NCI-H524 treated with DMSO at 0.1 percent for 48 hours (cell line): ENCODE measurements at places on chromosomes 5 and 9.

- no peak for DNase-seq
These were observed 5.6 kb upstream of the CCDC152 start for GRCh38 chr5:42751044-42751443.

DNA sequence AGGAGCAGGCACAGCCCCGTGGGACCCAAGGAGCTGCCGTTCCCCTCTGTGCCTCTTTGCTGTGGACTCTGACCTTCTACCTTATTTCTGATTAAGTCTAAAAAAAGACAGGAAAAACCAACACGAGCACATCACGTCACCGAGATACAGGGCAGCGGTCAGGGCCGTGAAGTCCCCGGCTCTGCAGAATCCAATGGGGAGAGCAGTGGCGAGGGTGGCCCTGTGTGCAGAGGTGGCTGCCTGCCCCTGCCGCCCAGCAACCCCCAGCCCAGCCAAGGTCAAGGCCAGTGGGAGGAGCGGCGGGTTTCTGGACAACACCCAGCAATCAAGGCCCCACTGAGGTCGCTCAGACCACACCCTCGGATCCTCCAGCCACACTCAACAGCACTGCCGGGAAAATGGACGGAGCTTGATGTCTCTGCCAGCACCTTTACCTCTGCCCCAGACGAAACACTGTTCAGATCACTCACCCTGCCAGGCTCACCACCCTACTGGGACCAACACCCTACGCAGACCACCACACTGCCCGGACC is 32.7 kb upstream of the SLC9A3 start:
- no peak for DNase-seq

DNA sequence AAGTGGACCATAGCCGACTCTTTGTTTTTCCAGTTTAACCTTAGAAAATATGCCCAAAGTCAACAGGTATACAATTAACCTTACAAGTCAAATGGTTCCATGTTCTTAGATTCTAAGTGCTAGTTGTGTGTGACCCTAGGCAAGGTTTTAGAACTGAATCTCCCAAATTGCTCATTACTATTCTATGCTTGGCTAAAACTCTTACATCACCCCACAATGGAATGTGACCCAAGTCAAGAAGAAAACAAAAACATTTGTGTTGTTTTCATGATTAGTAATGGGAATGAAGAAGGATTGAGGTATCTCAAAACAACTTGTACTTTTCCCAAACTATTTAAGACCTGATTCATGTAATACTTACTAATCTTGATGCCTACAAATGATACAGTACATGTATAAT is 159.2 kb downstream of the ARRDC3 start:
- DNase-seq: no peak

DNA sequence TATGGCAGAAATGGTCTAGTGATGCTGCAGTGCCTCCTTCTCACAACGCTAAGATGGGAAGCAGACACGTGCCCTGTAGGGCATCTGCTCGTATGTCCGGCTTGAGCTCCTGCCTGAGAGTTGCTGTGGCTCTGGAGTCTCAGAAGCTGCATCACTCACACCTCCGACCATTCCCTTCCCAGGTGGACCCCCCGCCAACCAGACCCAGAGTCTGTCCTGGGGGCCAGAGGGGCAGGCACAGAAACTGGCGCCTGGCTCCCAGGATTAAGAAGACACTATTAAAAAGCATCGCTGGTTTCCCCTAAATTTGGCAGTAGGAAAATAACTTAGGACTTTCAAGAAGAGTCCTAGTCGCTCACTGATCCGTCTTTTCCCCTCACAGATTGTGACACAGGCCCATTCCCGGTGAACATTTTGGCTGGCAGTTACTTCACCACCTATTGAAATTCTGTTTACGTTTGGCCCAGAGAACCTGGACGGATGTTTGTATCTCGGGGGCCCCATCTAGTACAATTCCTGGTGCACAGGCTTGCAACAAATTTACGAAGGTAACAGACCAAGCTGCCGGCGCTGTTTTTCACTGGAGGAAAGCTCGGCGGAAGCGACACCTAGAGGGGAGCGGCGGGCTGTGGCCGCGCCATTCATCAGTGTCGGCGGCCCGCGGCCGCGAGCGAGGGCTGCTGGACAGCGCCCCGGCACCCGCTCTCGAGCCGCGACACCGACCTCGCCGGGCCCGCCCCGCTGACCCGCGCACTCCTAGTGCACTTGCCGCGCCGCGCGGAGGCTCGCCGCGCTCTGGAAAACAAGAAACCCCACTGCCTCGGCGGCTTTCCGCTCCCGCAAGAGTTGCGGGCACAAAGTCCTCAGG is 1.6 kb downstream of the FSTL4 start:
- no peak for DNase-seq

GRCh38 chr9:109812818-109813281 is 32.9 kb downstream of the PALM2AKAP2 start:
- no peak for DNase-seq

DNA sequence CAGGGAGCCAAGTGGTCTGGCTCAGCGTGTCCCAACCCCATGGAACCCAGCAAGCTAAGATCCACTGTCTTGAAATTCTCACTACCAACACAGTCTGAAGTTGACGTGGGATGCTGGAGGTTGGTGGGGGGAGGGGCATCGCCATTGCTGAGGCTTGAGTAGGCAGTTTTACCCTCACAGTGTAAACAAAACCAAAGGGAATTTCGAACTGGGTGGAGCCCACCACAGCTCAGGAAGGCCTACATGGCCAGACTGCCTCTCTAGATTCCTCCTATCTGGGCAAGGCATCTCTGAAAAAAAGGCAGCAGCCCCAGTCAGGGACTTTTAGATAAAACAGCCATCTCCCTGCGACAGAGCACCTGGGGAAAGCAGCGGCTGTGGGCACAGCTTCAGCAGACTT is 17.1 kb upstream of the FBXL17 start:
- no peak for DNase-seq

- DNase-seq: no peak
These were observed 392.0 kb downstream of the NR2F1-AS1 start for GRCh38 chr5:93188876-93189485.

- DNase-seq: no peak
These were observed 552.1 kb upstream of the CDH9 start for GRCh38 chr5:27590503-27590902.

DNA sequence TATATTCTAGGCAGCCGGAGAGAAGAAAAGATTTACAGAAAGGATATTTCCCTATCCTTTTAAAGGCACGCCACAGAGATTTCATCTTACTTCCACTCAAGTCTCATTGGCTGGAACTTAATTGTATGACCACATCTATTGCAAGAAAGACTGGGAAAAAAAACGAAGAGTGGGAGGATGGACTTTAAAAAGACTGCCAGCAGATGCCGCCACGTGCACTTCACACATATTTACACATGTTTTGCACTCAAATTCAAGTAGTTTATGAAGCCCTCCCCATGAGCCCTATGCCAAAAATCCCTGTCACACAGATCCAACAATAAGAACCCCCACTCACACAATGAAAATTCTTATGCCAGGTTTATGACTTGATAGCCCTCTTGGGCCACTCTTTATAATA is 138.5 kb upstream of the TYRP1 start:
- no peak for DNase-seq

- DNase-seq: no peak
These were observed 114.8 kb upstream of the DAPK1 start for GRCh38 chr9:87382900-87383299.

GRCh38 chr5:139146809-139147482 is 51.2 kb downstream of the SIL1 start:
- DNase-seq: peak; percentile 49

GRCh38 chr5:129664336-129664937 is 83.5 kb upstream of the MINAR2 start:
- DNase-seq: no peak

GRCh38 chr5:171848486-171848885 is 62.9 kb downstream of the SMIM23 start:
- no peak for DNase-seq

- no peak for DNase-seq
These were observed 12.9 kb upstream of the MEF2C start for GRCh38 chr5:88895681-88896501.

DNA sequence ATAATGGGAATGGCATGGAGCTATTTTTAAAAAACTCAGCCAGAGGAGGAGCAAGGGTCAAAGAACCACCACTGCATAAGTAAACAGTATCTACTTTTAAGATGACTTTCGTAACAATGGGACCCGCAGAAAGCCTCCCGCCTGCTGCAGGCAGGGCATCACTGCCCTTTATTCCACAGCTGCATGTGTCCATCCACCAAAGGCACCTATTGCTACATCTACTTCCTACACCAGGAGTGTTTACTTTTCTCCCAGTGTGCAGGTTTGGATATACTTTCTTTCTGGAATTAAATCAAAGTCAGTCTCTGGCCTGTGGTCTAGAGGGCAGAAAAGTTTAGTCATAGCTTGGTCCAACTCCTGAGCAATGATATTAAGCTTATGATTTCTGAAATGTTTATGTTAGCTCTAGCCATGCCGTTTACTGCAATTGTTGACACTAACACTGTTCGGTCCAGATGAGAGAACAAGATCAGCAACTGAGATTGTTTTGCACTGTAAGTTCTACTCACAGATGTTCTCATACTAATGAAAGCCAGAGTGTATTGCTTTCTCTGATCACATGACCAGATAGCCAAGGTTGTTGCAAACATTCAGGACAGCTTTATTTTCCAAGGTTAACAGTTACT is 391.5 kb downstream of the FGF10 start:
- no peak for DNase-seq

GRCh38 chr9:77438653-77439052 is 209.5 kb downstream of the GNA14 start:
- no peak for DNase-seq

- DNase-seq: no peak
These were observed 3.2 kb upstream of the IRF1 start for GRCh38 chr5:132493821-132494220.

DNA sequence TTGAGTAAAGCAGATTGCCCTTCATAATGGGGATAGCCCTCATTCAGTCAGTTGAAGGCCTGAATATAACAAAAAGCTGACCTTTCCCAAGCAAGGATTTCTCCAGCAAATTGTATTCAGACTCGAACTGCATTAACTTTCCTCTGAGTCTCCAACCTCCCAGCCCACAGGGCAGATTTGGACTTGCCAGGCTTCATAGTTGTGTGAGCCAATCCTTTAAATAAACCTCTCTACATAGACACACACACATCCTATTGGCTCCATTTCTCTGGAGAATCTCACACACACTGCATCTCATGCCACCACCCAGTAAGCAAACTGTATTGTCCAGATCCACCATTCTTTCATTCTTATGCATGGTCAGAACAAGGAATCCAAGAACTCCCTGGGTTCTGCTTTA is 225.1 kb downstream of the MPDZ start:
- no peak for DNase-seq

- no peak for DNase-seq
These were observed 12.2 kb upstream of the CLINT1 start for GRCh38 chr5:157870837-157871834.

GRCh38 chr5:111746791-111747190 is 10.2 kb downstream of the NREP start:
- DNase-seq: no peak

DNA sequence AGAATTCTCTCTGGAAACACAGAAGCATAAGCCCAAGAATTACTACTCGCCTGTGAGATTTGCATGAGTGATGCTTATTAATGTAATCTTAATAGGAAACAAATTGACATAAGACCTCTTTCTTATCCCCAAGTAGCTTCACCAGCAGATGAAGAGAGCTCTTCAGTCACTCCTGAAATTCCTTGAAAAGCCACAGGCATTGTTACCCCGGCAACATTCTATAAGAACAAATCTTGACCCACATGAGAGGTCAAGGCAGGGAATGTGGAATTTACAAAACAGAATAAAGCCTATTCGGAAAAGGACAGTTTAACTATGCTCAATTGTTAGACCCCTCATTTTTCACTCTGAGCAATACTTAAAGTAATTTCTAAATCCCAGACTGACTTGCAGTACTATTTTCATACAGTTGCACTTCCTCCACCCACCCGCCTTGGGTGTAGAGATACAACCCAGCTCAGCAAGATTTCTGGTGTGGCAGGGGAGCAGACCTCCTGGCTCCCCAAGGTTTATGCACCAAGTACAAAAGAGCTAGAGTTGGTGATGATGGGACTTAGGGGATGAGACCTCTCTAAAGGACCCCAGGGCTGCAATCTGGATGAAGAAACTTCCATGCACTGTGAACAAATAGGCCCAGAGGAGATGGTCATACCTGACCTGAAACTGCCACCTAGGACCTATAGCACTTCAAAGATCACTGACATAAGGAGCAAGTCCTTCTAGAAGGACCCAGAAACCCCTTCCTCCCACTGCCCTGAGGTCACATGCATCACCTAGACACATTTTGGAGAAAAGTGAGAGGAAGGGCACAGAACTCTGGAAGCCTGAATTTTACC is 242.1 kb downstream of the ZNF608 start:
- no peak for DNase-seq

- DNase-seq: no peak
These were observed 8.0 kb downstream of the NTNG2 start for GRCh38 chr9:132169672-132170392.

DNA sequence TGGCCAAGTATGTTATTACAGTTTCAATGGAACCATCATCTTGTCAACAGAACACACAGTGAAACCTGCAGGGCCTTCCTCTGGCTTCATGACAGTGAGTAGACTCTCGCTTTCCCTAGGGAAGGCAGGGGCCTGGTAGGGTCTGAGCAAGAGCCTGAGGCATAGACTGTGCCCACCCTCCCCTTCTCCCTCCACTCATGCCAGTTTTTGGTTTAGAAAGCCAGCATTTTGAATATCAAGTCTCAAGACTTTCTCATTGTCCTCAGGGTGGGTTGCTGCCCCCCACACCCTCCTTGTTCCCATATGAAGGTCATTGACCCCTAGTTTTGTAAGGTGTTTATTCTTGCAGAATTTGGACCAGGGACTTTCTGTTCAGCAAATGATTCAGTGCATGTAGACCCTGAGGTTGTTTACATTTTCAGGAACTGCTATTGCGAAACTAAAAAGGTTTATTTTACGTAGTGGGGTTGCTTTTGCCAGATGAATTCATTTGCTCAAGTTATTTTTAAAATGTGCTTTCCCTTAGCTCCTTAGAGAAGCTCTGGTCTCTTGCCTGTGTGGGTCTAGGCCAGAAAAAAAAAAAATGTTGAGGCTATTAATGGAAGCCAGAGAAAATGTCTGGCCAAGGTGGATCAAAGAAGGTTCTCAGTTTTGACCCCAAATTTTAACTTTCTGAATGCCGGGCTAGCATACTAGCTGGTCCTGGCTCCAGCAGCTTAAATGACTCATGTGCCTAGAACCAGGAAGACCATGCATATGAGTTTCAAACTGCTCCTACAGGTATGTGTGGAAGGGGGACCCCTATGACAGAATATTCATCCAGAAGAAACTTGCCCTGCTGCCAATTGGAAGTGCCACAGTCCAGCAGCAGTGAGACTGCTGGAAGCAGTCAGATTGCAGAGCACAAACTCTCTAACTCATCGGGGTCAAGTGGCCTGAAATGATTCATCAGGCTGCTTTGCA is 10.1 kb upstream of the MOB3B start:
- DNase-seq: no peak
